Left ventricle myocardium inferior (tissue), 1 donor: ENCODE measurements at places on chromosomes 2 and 18.

GRCh38 chr2:18630941-18631340, 41.6 kb upstream of the NT5C1B start:
- DNase-seq: no peak

DNA sequence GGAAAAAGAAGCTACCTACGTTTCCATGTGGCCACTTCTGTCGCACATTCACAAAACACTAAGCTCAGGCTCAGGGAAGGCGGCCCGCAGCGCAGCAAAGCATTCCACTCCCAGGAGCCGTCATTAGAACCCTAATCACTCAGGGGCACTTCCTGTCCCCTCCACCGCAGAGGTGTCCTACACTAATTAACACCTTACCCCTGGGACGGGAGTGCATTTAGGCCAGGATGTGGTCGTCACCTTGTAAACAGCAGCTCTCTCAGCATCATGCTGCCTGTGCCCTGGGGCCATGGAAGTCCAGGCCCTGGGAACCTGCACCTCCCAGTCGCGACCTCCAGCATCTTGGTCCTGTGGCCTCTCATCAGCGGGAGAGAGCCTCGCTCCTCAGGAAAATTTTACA, 359.8 kb upstream of the SALL3 start:
- no peak for DNase-seq

DNA sequence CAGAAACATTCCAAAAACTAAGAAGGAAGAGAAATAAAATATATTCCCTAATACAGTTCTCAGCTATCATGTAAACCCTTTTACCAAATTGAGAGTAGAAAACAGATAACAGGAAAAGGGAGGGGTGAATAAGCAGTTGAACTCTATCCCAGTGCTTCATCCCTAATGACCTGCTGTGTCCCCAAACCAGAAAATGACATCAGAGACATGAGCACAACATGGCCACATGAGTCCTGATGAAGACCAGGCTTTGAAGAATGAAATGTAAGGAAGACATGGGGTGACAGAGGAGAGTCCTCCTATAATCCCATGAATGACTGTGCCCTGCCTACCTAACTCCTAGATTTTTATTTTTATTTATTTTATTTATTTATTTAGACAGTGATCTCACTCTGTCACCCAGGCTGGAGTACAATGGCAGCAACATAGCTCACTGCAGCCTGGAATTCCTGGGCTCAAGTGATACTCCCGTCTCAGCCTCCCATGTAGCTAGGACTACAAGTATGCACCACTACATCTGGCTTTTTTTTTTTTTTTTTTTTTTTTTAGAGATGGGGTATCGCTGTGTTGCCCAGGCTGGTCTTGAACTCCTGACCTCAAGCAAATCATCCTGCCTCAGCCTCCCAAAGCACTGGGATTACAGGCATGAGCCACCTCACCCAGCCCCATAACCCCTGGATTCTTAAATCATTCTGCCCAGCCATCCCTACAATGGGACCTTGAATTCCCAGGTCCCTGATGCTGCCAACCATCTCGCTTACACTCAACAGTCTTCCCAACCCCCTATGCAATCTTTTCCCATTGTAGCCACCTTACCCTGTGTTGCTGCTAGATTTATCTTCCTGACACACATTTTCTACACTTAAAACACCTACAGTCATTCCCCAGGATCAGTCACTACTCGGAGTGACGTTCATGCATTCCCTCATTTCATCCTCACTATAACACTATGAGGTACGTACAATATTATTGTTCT, 64.5 kb downstream of the ANKRD44 start:
- DNase-seq: no peak

DNA sequence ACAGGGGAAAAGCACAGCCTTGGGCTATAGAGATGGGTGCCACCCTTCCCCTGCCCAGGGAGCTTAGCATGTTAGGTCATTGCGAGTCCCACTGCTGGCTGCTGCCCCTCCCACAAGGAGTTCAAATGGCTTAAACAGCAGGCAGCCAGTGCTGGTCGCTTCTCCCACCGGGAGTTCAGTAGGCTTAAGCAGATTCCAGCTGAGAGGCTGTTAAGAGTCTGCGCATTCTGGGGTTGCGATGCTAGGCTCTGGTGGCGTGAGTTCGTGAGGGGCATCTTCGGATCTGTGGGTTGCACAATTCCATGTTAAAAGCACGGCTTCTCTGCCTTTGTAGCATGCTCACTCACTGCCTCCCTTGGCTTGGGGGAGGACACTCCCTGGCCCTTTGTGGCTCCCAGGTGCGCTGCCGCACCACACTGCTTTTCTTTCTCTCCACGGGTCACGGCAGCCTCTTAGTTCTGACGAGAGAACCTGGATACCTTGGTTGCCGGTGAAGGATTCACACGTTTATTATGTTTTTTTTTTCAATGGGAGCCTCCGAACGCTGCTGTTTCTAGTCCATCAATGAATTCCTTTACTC, 93.2 kb downstream of the UNC80 start:
- DNase-seq: no peak

GRCh38 chr2:112779598-112779997, 4.7 kb downstream of the IL1A start:
- no peak for DNase-seq

- DNase-seq: no peak
These were observed 29.2 kb upstream of the MBOAT2 start for GRCh38 chr2:9032536-9033255.

GRCh38 chr2:106285237-106285829, 91.2 kb upstream of the UXS1 start:
- DNase-seq: no peak

- DNase-seq: no peak
These were observed 24.5 kb downstream of the MALT1 start for GRCh38 chr18:58695772-58696171.

GRCh38 chr2:197908156-197908555, 103.8 kb downstream of the PLCL1 start:
- no peak for DNase-seq
